NCI-H2081 treated with DMSO at 0.1 percent for 48 hours (cell line): ENCODE measurements at places on chromosomes 12 and 14.

DNA sequence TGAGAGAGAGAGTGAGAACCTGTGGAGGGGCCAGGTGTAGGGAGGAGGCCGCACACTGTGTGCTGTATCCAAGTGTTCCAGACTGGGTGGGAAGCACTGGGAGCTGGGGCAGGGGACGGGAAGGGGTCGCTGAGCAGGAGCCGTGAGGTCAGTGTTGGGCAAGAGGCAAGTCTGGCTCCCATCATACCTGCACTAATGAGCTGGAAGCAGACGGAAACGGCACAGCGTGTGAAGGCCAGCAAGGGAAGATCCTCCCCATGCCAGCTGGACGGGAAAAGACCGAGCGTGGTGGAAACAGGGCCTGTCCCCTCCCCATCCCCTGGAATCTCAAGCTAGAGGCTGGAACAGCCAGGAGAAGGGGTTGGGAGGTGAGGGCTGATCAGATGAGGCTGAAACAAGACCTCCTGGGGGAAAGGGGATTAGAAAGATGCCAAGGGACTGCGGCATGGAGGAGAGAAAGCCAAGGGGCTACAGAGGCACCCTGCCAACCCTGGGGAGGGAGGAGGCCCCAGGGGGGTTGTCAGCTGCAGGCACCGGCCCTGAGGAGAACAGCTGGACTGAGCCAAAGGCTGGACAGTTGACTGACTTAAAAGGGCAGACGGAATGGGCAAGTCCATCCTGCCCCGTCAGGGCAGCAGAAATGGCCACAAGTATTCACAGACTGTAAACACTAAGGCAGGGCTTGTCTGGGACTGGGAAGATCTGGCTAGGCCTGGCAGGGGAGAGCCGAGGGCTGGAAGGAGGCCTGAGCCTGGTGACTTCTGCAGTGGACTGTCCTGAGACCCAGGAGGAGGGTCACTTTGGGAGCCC lies 19.0 kb upstream of the LTBP2 start:
- DNase-seq: no peak

DNA sequence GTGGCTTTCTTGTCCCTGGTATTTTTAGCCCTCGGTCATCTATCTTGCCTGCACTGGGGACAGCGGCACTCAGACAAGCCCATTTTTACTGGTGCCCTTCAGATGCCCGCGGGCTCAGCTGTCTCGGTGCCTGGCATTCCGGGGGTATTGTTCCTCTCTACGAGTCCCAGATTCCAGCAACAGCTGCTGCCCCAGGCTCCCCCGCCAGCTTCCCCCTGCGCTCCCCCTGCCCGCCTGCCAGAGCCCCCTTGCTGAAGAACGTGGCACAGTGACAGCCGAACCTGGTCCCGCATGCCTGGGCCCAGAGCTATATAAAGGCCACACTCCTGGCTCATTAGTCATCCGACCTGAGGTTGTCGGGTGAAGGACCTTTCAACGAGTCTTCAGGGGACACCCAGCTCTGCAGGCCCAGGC lies 10.9 kb upstream of the MYL2 start:
- no peak for DNase-seq

DNA sequence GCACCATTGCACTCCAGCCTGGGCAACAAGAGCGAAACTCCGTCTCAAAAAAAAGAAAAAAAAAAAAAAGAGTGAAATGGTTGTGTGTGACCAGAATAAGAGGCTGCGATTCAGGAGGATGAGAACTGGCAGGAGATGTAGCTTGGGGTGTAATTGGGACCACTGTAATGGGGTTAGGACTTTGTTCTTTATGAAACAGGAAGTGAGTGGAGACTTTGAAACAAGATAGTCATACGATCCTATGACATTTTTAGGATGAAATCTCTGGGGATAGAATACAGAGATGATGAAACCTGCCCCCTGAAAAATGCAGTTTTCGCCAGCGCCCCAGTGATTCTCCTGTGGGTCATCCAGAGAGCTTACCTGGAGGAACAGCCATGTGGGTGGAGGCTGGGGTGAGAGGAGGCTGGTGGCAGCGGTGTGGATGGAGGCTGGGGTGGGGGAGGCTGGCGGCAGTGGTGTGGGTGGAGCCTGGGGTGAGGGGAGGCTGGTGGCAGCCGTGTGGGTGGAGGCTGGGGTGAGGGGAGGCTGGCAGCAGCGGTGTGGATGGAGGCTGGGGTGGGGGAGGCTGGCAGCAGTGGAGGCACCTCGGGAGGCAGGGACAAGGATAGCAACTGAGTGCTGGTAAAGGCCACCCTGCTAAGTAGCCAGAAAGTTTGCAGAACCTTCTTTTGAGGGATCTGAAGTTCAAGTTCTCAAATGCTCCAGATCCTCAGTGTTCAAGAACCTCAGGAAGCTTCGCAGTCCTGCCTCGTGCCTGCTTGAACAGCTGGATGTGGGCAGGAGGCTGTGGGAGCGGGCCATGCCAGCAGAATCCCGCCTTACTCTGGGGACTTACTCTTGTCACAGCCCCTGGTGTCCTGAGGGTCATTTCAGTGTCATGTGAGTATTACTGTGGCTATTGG lies 20.2 kb downstream of the FBXL14 start:
- DNase-seq: no peak

GRCh38 chr12:53044896-53045695 lies 4.8 kb upstream of the TNS2 start:
- no peak for DNase-seq

DNA sequence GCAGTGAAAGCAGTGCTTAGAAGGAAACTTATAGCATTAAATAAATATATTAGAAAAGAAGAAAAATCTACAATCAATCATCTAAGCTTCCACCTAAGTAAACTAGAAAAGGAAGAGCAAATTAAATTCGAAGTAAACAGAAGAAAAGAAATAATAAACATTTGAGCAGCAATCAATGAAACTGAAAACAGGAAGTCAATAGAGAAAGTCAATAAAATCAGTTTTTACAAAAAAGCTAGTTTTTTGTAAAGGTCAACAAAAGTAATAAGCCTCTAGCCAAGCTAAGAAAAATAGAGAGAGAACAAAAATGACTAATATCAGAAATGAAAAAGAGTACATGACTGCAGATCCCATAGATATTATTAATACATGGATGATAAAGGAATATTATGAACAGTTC lies 34.2 kb upstream of the KTN1 start:
- no peak for DNase-seq

DNA sequence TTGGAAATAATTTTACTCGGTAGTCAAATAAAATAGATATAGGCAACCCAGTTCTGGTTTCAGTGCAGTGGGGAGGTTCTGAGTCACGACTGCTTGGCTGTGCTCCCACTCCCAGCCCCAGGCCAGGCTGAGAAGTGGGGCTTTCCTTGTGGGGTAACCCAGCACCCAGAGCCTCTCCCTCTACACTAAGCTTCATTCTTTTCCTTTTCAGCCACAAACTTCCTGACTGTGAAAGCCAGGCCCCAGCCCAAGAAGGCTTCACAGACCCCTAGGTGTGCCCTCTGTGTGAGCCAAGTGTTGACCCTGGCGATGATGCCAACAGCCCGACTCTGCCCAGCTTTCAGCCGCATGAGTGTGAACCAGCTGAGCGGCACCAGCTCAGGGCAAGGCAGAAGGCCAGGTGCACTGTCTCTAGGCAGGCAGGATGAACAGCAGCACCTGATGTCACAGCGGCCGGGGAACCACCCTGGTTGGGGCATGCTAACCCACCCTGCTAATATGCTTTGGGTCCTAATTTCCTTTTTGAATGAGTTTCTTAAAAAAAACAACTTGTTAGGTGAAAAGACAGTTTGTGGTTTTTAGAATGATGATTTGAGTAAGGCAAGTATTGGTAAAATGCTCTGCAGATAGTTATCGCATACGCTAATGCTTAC lies 42.2 kb upstream of the ATP23 start:
- DNase-seq: no peak

- DNase-seq: no peak
Observed at GRCh38 chr12:50174971-50175715, 8.0 kb upstream of the CERS5 start.

- no peak for DNase-seq
Observed at GRCh38 chr12:44628180-44628579, 247.9 kb downstream of the NELL2 start.

DNA sequence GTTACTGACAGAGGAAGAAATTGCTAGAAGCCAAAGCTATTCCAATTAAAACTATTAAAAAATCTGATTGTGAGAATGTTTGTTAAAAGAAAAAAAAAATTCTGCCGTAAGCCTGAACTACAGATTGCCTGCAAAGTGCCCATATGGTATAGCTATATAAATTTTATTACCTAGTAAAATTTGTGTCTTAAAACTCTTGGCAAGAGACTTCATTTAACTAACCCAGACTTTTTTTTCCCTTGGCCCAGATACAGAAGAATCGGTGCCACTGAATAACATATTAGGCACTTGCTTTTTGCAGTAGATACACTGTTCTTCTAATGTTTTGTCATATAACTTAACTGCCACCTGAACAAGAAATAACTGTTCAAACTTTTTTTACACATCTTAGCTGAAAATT lies 125.5 kb downstream of the RPS29 start:
- no peak for DNase-seq

DNA sequence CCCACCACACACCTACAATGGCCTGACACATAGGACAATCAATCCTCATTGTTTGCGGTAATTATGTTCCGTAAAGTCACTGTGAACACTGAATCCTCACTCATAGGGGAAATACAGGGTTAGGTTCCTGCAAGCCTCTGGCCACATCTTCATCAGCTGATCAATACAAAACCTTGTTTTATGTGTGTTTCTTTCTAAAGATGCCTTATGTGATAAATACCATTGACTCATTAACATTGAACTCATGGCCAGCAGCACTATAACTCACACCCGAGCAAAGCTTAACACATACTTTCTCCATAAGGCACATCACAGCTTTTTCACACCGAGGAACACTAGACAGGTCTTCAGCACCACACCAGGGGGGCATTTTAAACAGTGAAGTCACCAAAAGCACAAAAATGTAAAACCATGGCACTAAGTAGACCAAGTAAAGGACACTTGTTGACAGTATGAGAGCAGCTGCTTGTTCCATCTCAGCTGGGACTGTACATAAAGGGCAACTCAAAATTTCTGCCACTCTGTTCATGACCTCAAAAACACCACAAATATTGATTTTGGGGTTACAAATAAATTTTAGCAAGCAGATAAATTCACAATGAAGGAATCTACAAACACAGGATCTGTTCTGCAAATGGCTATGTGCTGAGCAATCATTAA lies 60.5 kb downstream of the ESR2 start:
- DNase-seq: no peak

GRCh38 chr14:43252866-43253265 lies 1254.2 kb downstream of the FSCB start:
- DNase-seq: no peak

- DNase-seq: no peak
Observed at GRCh38 chr12:46921048-46921763, 95.4 kb upstream of the SLC38A4 start.

- DNase-seq: no peak
Observed at GRCh38 chr14:91866061-91866460, 1.3 kb downstream of the TC2N start.

DNA sequence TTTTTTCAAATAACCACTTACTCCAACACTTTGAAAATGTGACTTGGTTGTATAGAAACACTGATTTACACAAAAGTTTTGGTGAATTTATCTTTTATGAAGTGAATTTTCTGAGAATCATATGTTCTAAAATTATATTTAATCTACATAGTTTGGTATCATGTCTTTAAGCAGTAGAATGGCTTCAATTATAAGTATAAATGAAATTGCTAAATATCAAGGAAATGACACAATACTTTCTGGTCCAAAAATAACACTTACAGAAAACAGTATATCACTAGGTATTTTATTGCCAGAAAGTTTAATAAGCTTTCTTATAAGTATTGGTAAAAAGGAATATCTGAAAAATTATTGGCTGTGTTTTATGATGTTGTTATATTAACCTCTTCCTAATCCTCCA lies 90.9 kb downstream of the SRGAP1 start:
- no peak for DNase-seq

DNA sequence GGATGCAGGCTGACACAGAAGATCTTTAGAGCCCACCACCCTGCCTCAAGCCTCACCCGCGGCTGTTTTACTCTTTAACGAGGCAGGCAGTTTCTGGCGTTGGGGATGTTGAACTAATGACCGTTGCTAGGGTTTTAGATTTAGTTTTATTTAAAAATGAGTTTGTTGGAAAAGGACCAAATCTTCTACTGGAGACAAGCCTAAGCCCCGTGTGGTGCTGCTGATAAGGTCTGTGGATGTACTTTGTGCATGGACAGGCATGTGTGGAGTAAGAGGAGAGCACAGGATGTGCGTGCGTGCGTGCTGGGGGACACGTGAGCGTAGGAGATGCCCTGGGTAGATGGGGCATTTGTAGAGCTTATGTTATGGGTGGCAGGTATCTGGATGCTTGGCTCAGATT lies 5.7 kb downstream of the NTF3 start:
- DNase-seq: no peak

- DNase-seq: no peak
Observed at GRCh38 chr12:6821591-6822425, at the start of gene GPR162. TSS of gene GPR162 (plus strand) at chr12:6821821. CDS start at chr12:6823899, 2,078 bp downstream.

- no peak for DNase-seq
Observed at GRCh38 chr14:55976219-55976618, 142.0 kb upstream of the PELI2 start.

- no peak for DNase-seq
Observed at GRCh38 chr14:72141084-72141483, 208.9 kb downstream of the RGS6 start.

GRCh38 chr12:70246580-70246979 lies 3.3 kb downstream of the CNOT2 start:
- no peak for DNase-seq

- no peak for DNase-seq
Observed at GRCh38 chr12:89679631-89680030, 29.0 kb downstream of the ATP2B1 start.

DNA sequence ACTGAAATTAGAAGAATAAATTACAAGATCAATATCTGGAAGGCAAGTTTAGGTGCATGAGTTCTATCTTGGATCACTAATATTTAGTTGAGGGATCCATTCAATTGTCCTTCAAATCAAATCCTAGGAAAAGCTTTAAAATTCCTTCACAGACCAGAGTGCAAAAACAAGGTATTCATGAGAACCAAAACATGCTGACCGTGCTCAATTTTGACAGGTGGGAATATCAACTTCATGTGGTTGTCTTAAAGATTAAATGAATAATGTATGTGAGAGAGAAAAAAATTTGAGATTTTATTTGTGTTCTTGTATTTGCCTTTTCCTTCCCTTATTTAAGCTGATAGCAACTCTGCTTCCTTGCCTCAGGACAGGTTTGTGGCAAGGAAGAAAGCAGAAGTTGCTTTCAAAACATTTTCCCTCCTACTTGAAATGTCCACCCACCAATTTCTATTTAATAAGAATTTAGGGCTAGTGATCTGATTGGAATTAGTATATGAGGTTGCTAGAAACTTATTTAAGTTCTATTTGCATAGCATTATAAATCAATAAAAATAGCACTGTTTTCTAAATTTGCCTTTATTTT lies 4.9 kb upstream of the PPP1R12A start:
- no peak for DNase-seq

GRCh38 chr14:99080306-99080705 lies 191.7 kb downstream of the BCL11B start:
- no peak for DNase-seq

GRCh38 chr14:29804481-29805266 lies 123.0 kb downstream of the PRKD1 start:
- no peak for DNase-seq

- DNase-seq: no peak
Observed at GRCh38 chr12:69490920-69491643, 20.9 kb downstream of the FRS2 start.

GRCh38 chr14:59890676-59891075 lies 20.1 kb upstream of the RTN1 start:
- no peak for DNase-seq
